NCI-H1436 (cell line): ENCODE measurements at places on chromosomes 16 and 17.

DNA sequence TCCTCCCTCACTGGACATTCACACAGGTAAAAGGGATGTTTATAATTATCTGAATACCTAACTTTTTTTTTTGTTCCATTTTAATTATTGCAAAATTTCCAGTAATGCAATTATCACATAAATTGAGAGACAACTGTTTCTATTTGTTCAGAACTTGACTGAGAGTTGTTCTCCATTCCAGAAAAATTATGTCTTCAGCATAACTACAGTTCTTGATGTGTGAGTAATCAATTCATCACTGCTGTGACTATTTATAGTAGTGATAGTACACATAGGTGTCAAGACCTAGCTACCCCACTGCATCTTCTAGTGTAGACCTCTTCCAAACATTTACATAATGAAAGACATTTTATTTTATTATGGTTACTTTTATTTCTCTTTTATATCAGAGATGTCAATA lies 5.8 kb upstream of the TNRC6A start:
- DNase-seq, result no peak

- no peak for DNase-seq
Measured at GRCh38 chr16:53458635-53459034, 24.4 kb downstream of the RBL2 start.

DNA sequence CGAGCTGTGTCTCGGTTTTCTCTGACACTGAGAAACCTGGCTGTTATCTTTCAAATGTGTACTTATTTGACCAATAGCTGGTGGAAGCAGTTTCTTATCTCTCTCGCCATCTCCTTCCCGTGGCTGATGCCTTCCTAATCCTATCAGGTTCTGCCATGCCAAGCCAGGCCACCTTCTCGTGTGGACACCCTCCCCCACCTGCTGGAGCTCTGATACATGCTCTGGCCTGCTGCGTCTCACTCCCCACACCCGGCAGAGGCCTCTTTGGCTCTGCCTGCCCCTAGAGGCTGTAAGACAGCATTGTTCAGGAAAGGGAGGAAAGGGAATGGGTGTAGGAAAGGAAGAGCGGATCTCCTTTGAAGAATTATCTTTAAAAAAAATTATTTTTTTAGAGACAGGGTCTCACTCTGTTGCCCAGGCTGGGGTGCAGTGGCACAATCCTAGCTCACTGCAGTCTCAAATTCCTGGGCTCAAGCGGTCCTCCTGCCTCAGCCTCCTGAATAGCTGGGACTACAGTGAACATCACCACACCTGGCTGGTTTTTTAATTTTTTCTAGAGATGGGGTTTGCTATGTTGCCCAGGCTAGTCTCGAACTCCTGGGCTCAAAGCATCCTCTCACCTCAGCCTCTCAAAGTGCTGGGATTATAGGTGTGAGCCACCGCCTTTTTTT lies 7.5 kb upstream of the ARMC5 start:
- peak; percentile 26 for DNase-seq

DNA sequence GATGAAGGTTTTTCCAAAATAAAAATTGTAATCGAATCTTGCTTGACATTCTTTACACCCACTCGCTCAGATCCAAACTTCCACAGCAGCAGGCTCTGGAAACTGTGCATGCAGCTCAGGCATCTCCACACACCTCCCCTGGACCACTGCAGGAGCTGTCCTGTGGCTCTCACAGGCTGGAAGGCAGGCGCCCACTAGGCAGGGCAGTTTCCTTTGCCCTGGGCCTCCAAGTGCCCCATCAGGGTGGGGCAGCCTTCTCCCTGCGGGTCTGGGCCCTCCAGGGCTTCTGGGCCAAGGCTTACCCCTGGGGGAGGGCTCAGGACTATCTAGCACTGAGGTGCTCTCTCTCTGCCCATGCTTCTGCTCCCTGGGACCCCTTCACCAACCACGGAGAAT lies 114.5 kb upstream of the RPL38 start:
- no peak for DNase-seq

DNA sequence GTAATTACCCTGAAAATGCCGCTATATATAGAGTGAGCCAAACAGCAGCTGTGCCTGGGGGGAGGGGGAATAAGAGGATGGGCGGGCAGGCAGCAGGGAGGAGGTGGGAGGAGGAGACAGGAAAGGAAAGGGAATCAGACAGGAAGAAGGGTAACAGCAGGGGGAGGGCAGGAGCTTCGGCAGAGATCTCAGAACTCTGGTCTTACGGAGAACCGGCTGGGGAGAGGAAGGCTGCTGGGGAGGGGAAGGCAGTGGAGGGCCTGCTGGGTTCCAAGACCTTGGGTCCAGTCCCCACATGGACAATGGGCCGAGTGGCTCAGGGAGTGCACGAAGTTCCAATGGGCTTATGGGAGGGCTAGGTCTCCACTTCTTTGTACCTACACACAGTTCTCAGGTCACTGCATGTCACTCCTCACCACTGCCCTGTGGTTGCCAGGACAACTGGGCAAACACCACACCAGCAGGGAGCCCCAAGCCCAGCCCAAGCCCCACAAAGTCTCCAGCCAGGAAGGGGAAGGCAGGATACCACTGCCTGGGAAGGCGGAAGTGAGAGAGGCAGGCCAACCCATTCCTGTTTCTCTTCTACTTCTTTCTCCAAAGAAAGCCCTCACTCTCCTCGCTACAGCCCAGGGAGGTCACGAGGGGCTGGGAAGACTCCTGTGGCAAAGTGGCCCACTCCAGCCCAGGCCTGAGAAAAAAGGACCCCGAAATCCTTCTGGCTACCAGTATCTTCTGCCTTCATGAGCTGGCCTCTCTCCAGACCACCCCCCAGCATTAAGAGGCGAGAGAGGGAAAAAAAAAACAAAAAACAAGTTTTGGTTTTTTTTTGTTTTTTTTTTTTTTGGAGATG lies 25.3 kb downstream of the G6PC3 start:
- DNase-seq, result peak; percentile 72

- no peak for DNase-seq
Measured at GRCh38 chr17:45915263-45915662, 20.9 kb downstream of the MAPT start.

- peak; percentile 52 for DNase-seq
Measured at GRCh38 chr16:180101-180675, at the start of gene HBQ1. HBQ1 (plus strand) TSS chr16:180459; CDS start chr16:180487, 28 bp downstream.

- peak; percentile 47 for DNase-seq
Measured at GRCh38 chr16:1990351-1991134, 773 bp downstream of the SYNGR3 start.

DNA sequence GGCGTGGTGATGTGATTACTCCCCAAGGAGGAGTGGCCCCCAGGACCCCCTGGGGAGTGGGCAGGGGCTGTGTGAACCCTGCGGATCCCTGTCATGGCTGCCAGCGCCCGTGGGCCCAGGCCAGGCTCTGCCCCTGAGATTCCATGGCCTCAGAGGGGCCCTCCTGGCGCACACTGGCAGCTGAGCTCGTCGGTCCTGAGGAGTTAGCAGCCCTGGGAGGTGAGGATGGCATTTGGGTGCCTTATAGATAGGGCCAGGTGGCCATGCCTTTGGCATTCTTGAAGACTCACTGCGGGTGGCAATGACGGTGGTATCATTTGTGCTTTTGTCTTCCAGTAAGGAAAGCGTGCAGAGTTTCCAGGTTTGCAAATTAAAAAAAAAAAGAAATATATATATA lies 146.8 kb upstream of the GSE1 start:
- no peak for DNase-seq

DNA sequence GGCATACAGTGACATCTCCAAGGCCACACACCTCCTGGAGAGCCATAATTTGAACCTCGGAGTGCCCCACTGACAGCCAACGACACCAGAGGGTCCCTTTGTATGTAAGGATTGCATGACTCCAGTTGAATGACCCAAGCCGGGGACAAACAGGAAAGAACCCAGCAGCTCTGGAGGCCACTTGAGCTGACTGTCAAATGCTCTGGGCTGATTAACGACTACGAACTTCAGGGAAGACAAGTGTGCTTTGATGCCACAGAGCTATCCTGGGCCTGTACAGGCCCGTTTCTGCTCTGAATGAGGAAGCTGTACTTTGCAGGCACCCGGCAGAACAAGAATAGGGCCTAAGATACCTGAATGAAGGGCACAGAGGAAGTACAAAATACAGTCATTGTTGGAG lies 404.6 kb downstream of the SLC39A11 start:
- no peak for DNase-seq

DNA sequence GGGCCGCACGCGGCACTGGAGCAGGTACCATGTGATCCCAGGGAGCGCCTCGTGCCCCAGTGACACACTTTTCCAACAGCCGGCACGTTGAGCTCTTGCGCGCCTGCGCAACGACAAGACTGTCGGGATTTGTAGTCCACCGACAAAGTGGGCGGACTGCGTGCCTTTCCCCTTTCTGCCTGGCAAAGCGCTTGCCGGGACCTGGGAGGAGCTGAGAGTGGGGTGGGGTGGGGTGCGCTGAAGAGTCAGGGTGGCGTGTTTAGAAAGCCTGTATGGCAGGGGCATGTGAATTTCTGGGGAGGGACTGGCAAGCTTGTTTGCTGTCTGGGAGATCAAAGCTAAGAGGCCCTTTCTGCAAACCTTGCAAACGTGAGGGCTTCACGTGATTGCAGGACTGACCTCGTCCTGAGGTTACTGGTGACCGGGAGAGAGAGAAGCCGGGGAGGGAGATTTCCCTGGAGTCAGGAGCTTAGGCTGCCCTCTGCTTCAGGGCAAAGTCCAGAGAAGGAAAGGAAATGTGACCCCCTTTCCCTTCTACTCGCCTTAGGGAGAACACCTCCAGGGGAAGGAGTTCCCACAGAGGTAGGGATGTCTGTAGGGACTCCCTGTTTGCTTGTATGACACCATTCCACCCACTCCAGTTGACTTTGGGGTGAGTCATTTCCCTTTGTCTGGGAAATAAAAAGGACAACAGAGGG lies 429 bp upstream of the NR1D1 start:
- peak; percentile 96 for DNase-seq

- no peak for DNase-seq
Measured at GRCh38 chr17:5870231-5870953, 199.8 kb upstream of the WSCD1 start.

GRCh38 chr17:53426505-53426904 lies 396.2 kb upstream of the KIF2B start:
- no peak for DNase-seq

DNA sequence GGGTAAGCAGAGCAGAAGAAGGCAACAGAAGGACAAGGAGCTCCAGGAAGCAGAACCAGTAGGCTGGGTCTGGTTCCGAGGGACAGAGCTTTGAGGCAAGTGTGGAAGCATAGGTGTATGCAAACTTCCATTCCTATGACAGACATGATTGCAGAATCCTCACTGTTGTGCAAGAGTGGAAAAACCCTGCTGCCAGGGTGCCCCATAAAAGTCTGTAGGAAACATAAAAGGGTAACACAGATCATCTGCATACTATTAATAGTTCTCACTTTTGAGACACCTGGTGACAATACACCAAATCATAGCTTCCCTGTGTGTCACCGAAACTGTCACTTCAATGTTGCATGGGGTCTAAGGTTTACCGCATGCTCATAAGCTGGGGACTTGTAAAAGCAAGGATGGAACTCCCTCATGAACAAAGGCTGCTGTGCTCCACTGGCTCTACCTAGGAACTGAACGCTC lies 39.7 kb downstream of the ARHGAP17 start:
- DNase-seq, result no peak

GRCh38 chr17:72590382-72590781 lies 469.6 kb downstream of the SOX9 start:
- DNase-seq, result no peak

DNA sequence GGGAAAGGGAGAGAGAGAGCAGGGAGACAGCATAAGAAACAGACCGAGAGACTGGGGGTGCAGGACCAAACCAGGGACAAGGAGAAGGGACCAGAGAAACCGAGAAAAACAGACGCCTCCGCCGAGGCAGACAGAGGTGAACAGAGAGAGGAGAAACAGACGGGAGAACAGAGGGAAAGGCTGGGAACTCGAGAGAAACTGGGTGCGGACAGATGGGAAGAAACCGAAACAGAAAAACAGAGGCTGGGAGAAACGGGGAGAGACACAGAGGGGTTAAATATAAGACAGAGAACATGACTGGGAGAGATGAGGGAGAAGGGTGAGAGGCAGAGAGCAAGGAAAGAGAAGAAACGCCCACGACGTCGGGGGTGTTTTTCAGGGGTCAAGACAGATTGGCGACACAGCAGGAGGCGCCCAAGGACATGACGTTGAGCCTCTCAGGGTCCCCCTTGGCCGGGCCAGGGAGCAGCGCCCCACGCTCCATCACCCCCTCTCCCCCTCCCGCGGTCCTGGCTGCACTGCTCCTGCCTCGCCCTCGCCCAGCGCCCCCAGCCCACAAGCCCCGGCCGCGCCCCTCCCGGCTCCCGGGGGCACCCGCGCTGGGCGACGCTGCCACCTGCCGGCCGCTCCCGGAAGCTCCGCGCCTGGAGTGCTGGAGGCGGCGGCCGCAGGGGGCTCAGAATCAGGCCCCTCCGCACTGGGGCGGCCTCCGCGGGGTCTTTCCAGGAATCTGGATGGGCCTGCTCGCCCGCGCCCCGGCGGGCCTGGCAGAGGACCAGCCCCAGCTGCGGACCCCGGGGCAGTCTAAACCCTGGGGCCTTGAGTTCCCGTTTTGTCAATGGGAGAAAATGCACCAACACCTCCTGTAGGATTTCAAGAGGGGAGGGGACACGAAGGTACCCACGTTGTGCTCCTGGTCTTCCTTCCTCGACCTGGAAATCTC lies 1.3 kb upstream of the TMEM92 start:
- peak; percentile 23 for DNase-seq

GRCh38 chr16:77946823-77947222 lies 75.5 kb upstream of the CLEC3A start:
- DNase-seq, result no peak

DNA sequence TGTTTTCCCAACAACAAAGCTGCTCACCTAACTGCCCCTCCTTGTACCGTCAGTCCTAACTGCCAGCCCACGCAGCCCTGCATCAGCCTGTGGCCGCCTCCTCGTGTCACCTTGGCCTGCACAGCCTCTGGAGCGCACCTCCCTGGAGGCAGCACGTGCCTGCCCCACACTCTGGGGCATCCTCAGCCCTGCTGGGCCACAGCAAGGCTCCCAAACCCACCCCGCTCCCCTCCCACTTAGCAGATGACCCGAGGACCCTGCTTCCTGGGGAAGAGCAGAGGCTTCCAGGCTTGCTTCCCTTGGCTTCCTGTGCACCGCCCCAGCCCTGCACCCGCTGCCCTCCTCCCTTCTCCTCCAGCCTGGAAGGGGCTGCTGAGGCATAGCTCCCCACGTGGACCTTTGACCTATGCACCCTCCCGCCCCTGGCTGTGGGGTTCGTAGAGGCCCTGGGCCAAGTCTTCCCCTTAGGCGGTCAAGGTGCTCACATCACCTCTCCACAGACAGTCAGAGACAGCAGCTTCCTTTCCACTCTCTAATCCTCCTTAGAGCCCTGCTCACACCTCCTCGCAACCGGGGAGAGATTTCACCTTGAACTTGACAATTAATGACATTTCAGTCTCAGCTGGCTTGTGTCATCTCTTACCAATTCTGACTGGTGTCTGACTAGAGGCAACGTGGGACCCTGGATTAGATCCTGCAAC lies 115.0 kb downstream of the MGAT5B start:
- no peak for DNase-seq
